Stimulated activated CD8-positive, alpha-beta memory T cell treated with anti-CD3 and anti-CD28 coated beads, Interleukin-15, amount 100 ng/mL, for 4 hours (primary cell): ENCODE measurements at places on chromosomes 4 and X.

DNA sequence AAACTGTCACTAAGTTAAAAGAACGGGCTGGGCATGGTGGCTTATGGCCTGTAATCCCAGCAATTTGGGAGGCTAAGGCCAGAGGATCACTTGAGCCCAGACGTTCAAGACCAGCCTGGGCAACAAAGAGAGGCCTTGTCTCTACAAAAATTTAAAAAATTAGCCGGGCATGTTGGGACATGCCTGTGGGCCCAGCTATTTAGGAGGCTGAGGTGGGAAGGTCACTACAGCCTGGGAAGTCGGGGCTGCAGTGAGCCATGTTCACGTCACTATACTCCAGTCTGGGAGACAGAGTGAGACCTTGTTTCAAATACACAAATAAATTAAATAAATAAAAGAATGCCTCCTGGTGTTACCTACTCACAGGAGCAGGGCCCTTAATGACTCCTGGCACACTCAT, 69.5 kb downstream of the APBB2 start:
- DNase-seq, result no peak

- DNase-seq, result no peak
These were observed 324.6 kb downstream of the MID1IP1 start for GRCh38 chrX:39125834-39126233.

- no peak for DNase-seq
These were observed 15.2 kb upstream of the CXCL6 start for GRCh38 chr4:73821325-73821724.

GRCh38 chr4:65337371-65337770, 332.9 kb downstream of the EPHA5 start:
- DNase-seq, result no peak

- DNase-seq, result no peak
These were observed 32.9 kb downstream of the EREG start for GRCh38 chr4:74397748-74398426.

DNA sequence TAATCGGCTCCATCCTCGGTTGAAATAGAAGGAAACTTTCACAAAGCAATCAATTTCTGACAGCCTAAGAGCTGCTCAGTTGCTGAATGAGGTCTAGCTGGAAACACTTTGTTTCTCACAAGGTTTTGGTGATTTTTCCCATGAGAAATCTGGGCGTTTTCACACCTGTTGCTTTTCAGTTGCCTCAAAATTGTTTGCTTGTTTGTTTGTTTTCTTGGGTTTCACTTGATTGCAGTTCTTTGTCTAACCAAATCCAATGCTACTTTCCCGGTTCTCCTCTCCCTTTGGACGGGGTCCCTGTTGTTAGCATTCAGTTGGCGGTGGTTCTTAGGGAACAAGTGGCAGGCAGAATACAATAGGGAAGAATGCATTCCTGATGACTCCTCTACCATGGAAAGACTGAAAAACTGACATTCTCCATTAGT, 135.5 kb downstream of the PALLD start:
- DNase-seq, result no peak

- DNase-seq, result no peak
These were observed 2.4 kb downstream of the FRAS1 start for GRCh38 chr4:78059524-78059889.

- DNase-seq, result no peak
These were observed 161.7 kb upstream of the NAP1L5 start for GRCh38 chr4:88859191-88859812.

- DNase-seq, result no peak
These were observed 2.1 kb upstream of the ASMT start for GRCh38 chrX:1612641-1613286.

- DNase-seq, result no peak
These were observed 1.3 kb upstream of the TMEM154 start for GRCh38 chr4:152680988-152681603.

GRCh38 chr4:8341691-8342090, 72.1 kb downstream of the HTRA3 start:
- no peak for DNase-seq

DNA sequence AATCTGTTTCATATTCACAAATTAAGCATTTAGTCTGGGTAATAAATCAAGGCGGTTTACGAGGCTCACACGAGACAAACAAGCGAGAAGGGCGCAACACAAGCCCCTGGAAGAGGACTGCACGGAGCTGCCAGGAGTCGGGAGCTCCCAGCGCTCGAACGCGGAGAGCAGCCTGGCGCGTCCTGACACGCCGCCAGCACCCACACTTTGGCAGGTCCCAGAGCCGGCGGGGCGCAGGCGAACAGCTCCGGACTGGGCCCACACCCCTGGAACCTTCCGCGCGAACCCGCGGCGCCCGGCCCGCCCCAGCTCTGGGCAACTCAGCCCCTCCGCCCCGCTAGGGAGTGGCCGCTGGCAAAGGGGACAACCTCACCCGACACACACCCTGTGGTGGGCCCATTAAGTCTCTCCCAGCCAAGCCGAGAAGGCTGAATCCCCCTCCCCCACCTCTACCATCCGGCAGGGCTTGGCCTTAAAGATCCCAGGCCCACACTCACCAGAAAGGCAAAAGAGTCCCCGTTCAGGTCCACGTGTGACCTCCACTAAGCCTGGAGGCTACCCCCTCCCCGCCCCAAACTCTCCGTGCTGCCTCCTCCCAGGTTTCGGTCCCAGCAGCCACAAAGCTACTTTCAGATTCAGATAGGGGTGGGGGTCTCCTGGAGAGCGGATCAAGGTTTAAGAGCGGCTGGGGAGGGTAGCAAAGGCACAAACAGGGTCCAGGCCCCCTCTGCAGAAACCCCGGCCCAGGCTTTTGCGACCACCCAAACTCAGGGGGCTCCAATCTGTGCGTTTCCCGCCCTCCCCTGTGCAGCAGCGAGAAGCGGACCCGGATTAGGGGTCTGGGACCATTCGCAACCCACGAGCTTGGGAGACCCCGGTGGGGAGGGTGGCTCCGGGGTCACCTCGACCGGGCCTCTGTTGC, 47.5 kb upstream of the BCOR start:
- DNase-seq, result no peak
